ENCODE measurements at places on chromosomes 6 and 20. TPM values are rescaled to one million over a fixed set of nuclear protein-coding genes. Genes with fewer than 3 reads are reported as not detected.

The PTPRK gene
- 1.7 TPM for total RNA-seq

The PM20D2 gene
- total RNA-seq: 17.4 TPM

DNA sequence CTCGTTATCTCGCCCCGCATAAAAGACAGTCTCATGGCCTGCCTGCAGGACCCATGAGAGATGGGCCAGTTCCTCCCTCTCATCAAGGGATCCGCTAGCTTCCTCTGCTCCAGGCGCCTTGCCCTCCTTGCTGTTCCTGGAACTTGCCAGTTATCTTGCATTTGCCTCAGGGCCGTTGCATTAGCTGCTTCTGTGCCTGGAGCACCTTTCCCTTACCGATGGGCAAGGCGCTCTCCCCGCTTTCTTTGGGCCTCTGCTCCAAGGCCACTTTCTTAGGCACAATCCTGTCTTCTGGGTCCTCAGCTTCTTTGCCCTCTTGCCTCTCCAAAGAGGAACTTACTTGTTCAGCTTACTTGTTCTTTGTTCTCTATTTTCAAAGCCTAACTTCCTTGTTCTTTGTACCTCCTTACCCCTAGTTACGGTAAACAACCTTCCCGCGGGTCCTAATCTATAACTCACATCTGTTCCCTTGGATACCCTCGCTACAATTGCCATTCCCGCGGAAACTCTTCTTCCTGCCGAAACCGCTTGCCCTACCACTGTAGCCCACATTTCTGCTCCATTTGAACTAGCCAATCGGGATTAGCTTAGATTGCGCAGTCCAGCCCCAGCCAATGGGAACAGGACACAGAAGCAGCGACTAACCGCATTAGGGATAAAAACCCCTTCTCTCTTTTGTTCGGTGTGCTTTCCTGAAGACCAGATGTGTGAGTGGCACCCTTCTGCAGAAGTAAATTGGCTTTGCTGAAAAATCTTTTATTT is 887 bp upstream of the NSFL1C start:
- peak overlapping the region; percentile 81 for H3K4me3 ChIP-seq
- peaks cover 16% of the 10 kb centered on the region for H3K27me3 ChIP-seq
- peak overlapping the region; percentile 48 for H3K27ac ChIP-seq
- no peak for DNase-seq
- H3K36me3 ChIP-seq: peaks cover 6% of the 10 kb centered on the region
- H3K4me1 ChIP-seq: peaks cover 46% of the 10 kb centered on the region

The MUCL3 gene
- total RNA-seq: not detected

The ARID1B gene
- 89.6 TPM for total RNA-seq

DNA sequence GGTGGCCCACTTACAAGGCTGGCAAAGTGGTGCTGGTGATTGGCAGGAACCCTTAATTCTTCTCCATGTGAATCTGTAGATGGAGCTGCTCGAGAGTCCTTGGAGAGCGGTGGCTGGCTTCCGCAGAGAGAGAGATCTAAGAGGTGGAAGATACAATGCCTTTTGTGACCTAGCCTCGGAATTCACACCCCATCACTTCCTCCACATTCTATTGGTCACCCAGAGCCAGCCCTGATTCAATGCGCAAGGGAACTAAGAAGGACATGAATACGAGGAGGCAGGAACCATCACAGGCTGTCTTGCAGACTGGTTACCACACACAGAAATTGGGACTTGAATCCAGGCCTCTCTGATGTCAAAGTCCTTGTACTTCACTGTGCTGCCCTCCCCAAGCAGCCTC is 128.9 kb upstream of the PROKR2 start:
- H3K27ac ChIP-seq: no peak overlapping the region
- DNase-seq: no peak
- no peaks in the 10 kb centered on the region for H3K4me1 ChIP-seq
- peaks cover 26% of the 10 kb centered on the region for H3K27me3 ChIP-seq
- no peaks in the 10 kb centered on the region for H3K36me3 ChIP-seq
- H3K4me3 ChIP-seq: no peak overlapping the region

The SF3B5 gene
- 138 TPM for total RNA-seq

DNA sequence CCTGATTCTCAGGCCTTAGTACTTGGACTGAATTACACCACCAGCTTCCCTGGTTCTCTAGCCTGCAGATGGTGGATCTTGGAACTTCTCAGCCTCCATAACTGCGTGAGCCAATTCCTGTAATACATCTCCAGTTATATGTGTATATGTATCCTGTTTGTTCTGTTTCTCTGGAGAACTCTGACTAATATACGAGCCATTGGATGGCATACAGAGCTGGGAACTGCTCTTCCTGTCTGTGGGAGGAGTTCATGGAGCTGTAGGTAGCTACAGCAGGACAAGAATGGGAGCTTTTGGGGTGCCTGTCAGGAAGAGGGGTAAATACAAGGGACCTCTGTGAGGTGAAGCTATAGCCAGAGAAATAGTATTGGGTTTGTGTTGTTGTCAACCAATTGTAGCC is 41.2 kb downstream of the TMEM14A start:
- H3K4me3 ChIP-seq: no peak overlapping the region
- H3K36me3 ChIP-seq: peaks cover 1% of the 10 kb centered on the region
- DNase-seq: no peak
- no peaks in the 10 kb centered on the region for H3K27me3 ChIP-seq
- no peaks in the 10 kb centered on the region for H3K4me1 ChIP-seq
- no peak overlapping the region for H3K27ac ChIP-seq

GRCh38 chr20:35699957-35700624 is 886 bp downstream of the ROMO1 start:
- peaks cover 50% of the 10 kb centered on the region for H3K4me1 ChIP-seq
- DNase-seq: no peak

The GSTA2 gene
- total RNA-seq: not detected

The LTB gene
- 747 TPM for total RNA-seq

GRCh38 chr6:106885679-106886078 is 88.8 kb downstream of the CD24 start:
- no peak for DNase-seq
- no peak overlapping the region for H3K27ac ChIP-seq
- no peak overlapping the region for H3K4me3 ChIP-seq
- H3K36me3 ChIP-seq: no peaks in the 10 kb centered on the region
- peaks cover 16% of the 10 kb centered on the region for H3K27me3 ChIP-seq

Measured in activated CD4-positive, alpha-beta T cell treated with anti-CD3 and anti-CD28 coated beads, Interleukin-2, amount 10 ng/mL, durations not matched to agents 7 days and 5 days (primary cell).